ENCODE measurements at places on chromosomes 4 and X.

DNA sequence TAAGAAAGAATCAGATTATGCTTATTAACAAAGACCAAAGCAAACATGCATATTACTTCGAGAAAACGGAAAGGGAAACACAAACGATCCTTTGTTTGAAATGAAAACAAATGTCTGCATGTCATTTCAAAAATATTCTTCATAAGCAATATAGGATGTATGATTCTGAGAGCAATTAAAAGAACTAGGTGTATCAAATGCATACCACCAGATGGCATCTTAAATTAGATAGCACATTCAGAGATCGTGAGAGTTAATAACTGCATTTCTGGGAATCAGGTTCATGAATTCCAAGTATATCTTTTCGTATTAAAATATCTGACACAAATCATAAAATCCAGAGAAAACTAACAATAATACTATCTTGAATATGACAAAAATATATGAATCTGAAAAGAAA is 159.5 kb downstream of the PPP3CA start:
- DNase-seq: peak; percentile 18

DNA sequence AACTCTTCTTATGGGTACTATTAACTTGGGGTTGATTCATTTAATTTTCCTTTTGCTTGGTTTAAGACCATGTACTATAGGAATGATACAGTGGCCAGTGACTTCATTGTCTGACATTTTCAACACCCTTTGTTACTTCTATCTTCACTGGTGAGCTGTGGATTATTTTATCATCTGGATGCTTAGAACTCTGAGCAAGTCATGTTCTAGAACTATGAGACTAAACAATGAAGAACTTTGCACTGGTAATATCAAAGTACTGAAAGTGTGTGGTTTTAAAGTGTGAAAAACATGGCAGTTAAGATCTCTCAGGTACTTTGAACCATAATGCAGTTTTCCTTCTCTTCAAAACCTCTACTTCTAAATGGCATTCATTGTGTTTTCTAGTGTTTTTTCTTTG is 47.8 kb downstream of the MAP7D3 start:
- DNase-seq: no peak

GRCh38 chr4:1364748-1365147 is 17.7 kb downstream of the UVSSA start:
- DNase-seq: no peak

GRCh38 chrX:68983004-68983857 is 154.4 kb downstream of the EFNB1 start:
- no peak for DNase-seq

DNA sequence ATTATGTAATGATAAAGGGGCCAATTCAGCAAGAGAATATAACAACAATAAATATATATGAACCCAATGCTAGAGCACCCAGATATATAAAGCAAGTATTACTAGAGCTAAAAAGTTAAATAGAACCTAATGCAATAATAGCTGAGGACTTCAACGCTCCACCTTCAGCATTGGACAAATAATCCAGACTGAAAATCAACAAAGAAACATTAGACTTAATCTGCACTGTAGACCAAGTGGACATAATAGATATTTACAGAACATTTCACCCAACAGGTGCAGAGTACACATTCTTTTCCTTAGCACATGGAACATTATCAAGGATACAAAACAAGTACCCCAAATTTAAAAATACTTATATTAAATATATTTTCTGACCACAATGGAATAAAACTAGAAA is 24.3 kb downstream of the OTC start:
- no peak for DNase-seq

Data from kidney glomerular epithelial cell (primary cell).